ENCODE measurements at places on chromosomes 7 and 10.
A peak's percentile ranks its signal among the peaks of the same experiment; 100 is the strongest.

GRCh38 chr7:85000735-85001350 lies 186.0 kb downstream of the SEMA3D start:
- DNase-seq: no peak

DNA sequence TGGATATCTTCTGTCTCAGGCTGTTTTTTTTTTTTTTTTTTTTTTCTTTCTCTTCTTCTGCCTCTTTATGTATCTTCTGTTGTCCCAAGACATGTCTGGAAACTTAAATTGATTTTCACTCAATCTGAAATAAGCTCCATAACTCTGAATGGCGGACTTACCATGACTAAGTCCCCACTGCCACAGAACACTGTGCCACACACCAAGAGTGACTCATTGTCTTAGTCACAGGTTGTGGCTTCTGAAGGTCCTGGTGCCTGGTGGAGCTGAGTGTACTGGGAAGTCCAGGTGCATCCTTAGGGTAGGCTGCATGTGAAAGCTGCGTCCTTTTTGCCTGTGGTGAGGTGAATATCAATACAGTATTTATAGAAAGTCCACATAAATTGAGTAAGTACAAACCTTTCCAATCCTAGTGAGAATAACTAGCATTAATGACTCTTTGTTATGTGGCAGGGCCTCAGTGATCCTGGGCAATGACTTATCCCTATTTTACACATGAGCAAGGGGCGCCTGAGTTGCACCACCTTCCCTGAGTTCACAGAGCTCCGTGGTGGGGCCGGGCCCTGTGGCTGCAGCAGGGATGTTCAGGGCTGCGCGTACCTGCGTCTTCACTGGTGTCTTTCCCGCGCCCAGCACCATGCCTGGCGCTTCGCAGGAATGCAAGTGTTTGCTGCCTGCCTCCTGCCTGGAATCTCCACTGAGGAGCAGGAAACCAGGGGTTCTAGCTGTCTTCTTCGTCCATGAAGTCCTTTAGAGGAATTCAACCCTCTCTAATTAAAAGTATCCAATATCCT lies 4.3 kb downstream of the PFKP start:
- DNase-seq: peak; percentile 97

- DNase-seq: no peak
These were observed 283.8 kb downstream of the PTEN start for GRCh38 chr10:88147000-88147798.

GRCh38 chr10:74379474-74379873 lies 228.5 kb downstream of the ADK start:
- no peak for DNase-seq

DNA sequence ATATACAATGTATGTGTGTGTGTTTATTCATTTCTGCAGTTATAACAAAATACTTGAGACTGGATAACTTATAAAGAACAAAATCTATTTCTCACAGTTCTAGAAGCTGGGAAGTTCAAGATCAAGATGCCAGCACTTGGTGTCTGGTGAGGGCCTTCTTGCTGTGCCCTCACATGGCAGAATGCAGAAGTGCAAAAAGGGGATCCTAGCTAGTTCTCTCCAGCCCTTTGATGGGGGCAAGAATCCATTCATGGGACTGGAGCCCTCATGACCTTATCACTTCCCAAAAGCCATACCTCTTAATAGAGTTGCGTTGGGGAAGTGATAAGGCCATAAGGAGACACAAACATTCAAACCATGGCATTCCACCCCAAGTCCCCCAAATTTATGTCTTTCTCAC lies 8.4 kb downstream of the GRB10 start:
- no peak for DNase-seq

- DNase-seq: peak; percentile 97
These were observed 3.4 kb downstream of the CAV1 start for GRCh38 chr7:116528008-116528789.

GRCh38 chr10:6161921-6162320 lies 40.8 kb upstream of the PFKFB3 start:
- no peak for DNase-seq

Data from renal cortical epithelial cell (primary cell).